ENCODE measurements at places on chromosomes 16 and 17.

DNA sequence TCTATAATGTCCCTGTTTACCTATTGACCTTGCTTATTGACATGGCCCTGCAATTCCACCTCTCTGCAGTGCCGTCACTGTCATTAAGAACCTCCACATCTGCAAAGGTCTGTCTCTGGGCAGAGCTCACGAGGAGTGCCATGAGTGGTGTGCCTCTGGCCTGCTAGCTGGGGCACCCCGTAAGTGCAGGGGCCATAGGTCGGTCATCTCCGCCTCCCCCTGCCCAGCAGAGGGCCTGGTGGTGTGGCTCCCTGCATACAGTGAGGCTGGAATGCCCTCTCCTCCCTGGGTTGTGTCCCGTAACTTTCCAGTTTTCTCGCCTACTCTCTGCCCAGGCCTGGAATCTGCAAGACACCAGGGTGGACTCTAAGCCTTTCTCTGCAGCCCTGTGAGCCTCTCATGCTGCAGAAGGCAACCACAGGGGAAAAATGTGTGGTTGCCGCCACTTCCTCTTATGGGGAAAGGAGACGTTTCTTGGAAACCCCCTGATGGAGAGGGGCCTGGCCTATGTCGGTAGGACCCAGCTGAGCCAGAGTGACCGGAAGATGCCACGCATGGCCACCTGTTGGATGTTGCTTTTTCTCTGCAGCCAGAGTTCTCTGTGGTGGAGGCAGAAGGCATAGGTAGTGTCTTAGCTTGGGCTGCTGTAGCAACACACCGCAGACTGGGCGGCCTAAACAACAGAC is 2.7 kb upstream of the SNX20 start:
- DNase-seq, result no peak

GRCh38 chr17:50210240-50211225 is 9.1 kb upstream of the COL1A1 start:
- no peak for DNase-seq

DNA sequence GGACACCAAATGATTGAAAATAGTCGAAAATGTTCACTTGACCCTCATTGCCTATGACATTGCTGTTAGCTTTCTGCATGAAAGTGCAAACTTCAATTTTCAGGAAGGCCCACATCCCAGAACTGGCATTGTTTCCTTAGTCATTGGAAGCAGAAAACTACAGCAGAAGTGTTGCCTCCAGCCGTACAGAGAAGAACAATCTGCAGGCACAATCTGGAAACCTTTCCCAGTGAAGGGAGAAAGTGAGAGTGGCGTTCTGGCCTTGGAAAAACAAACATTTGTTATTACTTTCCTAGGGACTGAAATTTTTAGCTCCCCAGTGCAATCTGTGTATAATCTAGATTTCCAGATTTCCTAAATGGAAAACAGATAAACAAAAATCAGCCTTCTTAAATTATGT is 529.5 kb upstream of the RBFOX1 start:
- DNase-seq, result no peak

GRCh38 chr16:67013823-67014633 is 14.9 kb upstream of the CBFB start:
- peak; percentile 21 for DNase-seq

- no peak for DNase-seq
Measured at GRCh38 chr16:51137097-51137496, 14.0 kb downstream of the SALL1 start.

- DNase-seq, result no peak
Measured at GRCh38 chr16:2687531-2688308, 5.4 kb downstream of the KCTD5 start.

- no peak for DNase-seq
Measured at GRCh38 chr17:16108386-16108785, 106.9 kb downstream of the NCOR1 start.

- DNase-seq, result no peak
Measured at GRCh38 chr17:5588584-5588983, 4.3 kb upstream of the NLRP1 start.

- no peak for DNase-seq
Measured at GRCh38 chr16:57701759-57702371, 7.3 kb downstream of the DRC7 start.

GRCh38 chr16:66947302-66948065 is 12.2 kb downstream of the CES2 start:
- peak; percentile 81 for DNase-seq

- DNase-seq, result no peak
Measured at GRCh38 chr16:75372236-75372856, 61.0 kb downstream of the CFDP1 start.

GRCh38 chr16:6281274-6281673 is 1051.4 kb upstream of the RBFOX1 start:
- no peak for DNase-seq

- no peak for DNase-seq
Measured at GRCh38 chr16:19861811-19862327, 22.8 kb downstream of the GPRC5B start.

DNA sequence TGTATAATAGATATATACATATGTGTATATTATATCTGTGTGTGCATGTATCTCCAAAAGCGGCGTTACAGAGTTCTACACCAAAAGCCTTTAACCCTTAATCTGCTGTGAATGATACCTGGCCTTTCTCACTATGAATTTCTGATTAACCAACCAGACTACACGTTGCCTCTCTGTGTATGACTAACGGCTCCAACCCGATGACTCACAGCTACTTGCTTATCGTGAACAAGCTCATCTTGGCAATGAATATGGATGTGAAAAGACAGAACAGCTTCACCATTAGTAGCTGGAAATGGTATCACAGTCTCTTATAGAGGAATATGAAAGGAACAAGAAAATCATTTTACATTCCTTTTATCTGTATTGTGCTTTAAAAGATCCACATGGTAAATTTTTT is 23.8 kb upstream of the ARHGAP44 start:
- DNase-seq, result peak; percentile 3

DNA sequence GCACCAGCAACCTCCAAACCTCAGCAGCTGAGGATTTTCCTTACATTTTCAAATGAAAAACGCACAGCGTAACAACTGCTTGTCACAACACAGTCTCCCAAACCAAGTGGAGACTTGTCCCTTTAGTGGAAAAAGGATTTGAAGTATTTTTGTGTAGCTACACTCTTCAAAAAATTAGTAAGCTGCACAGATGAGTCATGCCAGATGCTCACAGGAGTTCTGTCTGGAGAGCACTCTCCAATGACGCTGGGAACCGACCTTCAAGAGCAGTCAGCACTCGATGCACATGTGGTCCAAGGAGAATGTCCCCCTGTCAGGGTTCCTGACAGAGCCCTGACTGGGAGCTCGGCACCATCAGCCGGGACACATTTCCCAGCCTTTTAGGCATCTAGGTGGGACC is 39.8 kb downstream of the MAP1LC3B start:
- DNase-seq, result no peak

GRCh38 chr16:21645261-21645721 is 7.1 kb downstream of the IGSF6 start:
- DNase-seq, result peak; percentile 8

GRCh38 chr17:72171703-72172667 is 51.2 kb downstream of the SOX9 start:
- no peak for DNase-seq

DNA sequence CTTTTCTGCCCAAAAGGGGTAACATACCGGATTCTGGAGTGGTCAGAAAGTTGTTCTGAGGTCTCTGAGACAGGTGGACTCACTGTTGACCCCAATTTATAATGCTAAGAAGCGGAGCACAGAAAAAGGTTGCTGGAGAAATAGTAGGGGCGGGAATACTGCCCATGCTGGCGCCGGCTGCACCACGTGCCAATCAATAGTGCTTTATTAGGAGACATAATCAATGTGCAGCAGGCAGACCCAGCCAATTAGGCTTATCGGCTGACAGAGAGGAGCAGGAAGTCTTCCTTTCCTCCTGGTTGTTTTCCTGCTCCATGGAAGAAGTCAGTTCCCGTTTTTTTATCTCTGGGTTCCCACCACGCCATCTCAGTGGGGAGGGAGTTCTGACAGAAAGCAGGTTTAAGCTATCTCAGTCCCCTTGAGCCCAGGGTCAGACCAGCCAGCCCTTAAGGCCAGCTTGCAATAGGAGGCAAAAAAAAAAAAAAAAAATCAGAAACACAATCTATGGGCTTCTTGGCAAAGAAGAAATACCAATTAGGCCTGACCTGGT is 68.2 kb upstream of the IRX6 start:
- no peak for DNase-seq

DNA sequence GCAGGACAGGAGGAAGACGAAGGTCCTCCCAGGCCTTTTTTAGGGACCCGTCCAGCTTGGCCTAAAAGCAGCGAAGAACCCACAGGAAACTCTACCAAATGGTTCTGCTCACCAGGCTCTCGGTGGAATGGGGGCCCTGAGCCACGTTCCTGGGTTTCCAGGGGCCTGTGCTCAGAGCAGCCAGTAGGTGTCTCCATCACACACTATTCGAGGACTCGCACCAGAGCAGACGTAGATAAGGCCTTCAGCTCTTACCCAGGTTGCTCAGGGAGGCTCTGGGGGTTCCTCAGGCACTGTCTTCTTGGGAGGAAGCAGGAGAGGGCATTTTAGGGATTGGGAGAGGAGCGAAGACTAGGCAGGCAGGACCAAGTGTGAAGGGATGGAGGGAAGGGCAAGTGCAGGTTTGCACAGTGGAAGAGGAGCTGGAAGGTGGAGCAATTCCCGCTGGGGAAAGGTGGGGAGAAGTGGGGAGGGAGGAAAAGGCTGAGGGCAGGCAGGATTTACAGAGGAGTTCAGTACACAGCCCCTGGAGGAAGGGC is 157.1 kb downstream of the RGS9 start:
- peak; percentile 43 for DNase-seq

DNA sequence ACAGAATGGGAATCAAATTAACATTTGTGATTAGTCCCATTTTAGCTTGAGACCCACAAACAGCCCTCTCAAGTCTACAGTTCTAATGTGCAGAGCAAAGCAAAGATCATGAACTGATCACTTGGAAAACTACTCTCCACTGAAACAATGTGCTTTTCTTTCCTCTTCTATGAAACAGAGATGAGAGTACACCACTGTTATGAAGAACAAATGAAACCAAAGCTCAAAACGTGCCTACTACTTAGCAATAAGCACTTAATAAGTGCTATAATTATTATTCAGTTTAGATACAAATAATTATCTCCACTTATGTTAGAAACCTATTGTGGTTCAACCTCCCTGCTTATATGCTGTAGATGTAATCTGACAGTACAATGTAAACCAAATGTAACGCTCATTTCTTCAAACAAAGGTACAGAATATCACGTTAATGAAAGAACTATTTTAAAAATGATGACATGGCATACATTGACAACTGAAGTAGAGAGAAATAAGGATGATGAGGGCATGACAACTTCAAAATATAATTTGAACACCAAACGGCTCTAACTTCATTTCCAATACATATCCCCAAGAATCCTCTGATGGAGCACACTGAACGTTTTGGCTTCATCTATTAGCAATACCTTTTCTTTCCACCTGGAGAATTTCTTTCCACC is 2.0 kb downstream of the VPS35 start:
- no peak for DNase-seq
